ENCODE measurements at places on chromosomes 6 and 20.
A peak's percentile ranks its signal among the peaks of the same experiment; 100 is the strongest.

DNA sequence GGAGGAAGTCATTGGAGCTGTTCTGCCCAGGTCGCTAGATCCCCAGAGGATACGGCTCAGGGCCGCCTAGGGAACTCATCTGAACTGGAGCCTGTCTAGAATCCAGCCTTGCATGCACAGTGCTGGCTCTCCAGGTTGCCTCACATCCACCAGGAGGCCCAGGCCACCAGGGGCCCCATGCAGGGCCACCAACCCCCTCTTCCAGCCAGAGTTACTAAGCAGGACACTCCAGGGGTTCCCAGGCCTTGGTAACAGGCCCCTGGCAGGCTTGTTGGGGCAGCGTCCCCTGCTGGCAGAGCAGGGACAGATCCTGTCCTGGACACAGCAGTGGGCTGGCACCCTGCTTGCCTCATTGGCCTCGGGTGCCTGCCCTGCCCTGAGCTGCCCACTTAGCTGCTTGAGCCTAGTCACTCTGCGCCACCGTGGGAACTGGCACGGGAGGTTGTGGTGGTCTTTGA lies 35.3 kb downstream of the EFCAB8 start:
- DNase-seq: no peak

- DNase-seq: no peak
Measured at GRCh38 chr6:153729189-153729588, 309.9 kb upstream of the OPRM1 start.

DNA sequence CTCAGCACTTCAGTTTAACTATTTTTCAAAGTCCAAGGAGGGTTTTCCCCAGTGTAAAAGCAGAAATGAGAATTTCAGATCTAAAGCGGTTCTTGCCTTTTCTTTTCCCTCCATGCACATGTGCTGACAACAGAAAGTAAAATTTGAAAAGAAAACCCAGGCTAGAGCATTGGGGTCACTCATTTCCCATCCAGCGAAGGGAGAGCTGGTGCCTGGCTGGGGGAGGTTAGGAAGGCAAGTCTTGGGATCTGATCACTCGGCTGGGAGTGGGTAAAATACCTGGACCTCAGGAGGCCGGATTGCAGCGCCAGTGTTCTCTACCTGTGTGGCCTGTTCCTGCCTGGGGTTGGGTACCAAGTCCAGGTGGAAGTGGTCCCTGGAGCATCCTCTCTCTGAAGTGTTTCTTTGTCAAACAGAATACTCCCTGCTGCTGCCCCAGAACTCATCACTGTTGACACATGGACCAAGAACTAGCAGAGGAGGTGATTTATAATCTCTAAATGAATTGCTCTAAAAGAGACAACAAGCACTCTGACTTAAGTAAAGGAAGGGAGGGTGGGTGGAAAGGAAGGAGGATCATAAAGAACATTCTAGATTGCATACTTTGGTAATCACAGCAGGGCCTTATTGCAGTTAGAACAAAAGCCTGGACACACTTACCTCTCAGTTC lies 136.0 kb downstream of the MTHFD1L start:
- no peak for DNase-seq

DNA sequence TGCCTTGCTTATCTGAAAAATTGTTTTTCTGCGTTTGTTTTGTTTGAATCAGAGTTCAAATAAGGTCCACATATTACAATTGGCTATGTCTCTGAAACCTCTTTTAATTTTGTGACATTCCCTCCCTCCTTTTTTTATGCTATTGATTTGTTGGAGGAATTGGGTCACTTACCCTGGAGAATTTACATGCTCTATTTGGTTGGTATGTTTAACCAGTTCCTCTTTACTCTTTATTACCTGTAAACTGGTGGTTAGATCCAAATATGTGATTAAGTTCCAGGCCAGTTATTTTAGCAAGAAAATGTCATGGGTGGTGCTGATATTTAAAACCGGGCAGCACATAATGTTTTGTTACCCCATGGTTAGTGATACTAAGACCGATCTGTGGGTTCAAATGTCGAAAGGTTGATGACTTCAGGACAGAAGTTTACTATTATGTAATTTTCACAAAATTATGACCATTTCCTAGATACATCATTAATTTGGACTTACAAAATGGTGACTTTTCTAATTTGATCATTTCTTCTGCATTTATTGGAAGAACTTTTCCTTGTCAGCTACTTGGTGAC lies 77.3 kb downstream of the KIZ start:
- no peak for DNase-seq

- peak; percentile 54 for DNase-seq
Measured at GRCh38 chr6:118551063-118552053, 3.3 kb downstream of the PLN start.

DNA sequence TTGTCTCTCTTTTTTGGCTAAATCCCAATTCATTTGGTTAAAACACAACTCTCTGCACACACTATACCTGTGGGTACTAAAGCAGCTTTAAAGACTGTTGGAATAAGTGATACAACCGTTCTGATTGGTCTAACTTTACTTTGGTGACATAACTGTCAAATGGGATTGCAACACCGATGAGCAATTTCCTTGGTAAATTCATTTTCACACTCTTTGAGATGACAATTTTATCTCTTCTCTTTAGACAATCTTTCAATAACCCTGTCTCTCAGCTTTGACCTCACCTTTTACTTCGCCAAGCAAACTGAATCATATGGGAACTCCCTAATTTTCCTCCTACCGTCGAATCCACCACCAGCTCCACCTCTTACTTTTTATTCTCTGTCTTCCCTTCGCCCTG lies 60.8 kb downstream of the ECT2L start:
- no peak for DNase-seq

- DNase-seq: no peak
Measured at GRCh38 chr20:50533061-50533460, 22.9 kb downstream of the PTPN1 start.

GRCh38 chr6:75428204-75428603 lies 65.4 kb downstream of the FILIP1 start:
- no peak for DNase-seq

DNA sequence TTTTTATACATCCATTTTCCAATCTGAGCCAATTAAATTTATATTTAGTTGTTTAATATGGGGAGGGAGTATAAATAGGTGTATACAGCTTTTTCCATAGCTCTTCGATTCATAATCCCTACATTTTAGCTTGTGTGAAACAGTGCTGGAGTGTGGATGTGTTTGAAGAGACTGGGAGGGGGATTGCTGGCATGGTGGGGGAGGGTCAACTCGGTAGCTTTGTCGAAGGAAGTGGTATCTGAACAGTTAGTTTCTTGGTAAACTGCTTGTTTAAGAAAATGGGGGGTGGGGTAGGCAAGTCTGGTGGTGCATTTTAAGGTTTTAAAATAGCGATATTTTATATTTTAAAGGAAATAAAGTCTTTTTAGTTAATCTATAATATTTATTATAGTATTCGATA lies 1.4 kb upstream of the LIN28B start:
- DNase-seq: no peak

GRCh38 chr6:139765825-139766285 lies 391.4 kb upstream of the CITED2 start:
- DNase-seq: no peak

- no peak for DNase-seq
Measured at GRCh38 chr6:94349227-94349626, 929.9 kb upstream of the EPHA7 start.

DNA sequence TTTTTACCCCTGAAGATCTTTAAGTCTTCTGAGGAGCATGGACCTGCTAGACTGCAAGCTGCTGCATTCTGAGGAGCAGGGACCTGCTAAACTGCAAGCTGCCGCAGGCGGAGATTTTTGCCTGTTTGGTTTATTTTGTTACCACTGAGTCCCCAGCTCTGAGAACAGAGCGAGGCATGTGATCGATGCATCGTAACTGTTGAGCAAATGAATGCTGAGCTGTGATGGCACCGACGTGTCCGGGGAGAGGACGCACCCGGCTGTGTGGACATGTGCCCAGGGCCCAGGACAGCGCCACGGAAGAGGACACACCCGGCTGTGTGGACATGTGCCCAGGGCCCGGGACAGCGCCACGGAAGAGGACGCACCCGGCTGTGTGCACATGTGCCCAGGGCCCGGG lies 24.2 kb downstream of the DNAJC5 start:
- no peak for DNase-seq

- no peak for DNase-seq
Measured at GRCh38 chr6:28816909-28817807, 106.6 kb downstream of the TRIM27 start.

- no peak for DNase-seq
Measured at GRCh38 chr6:165976684-165977083, 191.0 kb downstream of the TBXT start.

GRCh38 chr6:97813889-97814567 lies 531.0 kb upstream of the MMS22L start:
- DNase-seq: no peak

DNA sequence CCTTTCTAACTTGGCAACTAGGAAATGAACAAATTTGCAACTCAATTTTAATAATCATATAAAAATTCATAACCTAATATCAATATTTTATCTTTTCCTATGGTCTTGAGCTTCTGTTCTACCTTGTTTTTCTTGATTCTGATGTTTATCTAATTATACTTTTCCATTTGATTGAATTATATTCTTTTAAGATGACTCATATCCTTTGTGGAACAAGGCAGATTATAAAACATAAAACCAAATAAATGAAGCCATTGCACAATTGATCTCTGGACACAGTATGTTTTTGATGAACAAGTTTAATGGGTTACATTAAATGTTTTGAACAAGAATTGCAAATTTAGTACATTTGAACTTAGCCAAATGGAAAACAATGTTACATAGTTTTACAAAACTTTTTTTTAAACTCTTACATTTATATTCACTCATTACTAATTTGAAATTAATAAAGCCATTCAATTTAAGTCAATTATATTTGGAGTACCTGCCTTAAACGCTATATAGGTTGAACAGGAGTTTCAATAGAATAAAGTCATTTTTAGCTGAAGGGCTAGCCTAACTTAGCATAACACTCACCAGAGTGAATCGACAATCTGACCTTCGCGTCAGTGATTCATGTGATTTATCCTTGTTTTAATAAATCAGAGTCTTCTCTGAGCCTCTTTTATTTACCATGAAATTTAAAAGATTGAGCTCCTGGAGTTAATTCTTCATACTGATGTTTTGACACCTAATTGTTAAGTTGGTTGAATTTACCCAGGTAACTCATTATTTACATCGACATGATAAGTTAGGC lies 3.8 kb downstream of the NCOA7 start:
- peak; percentile 31 for DNase-seq

GRCh38 chr20:24762791-24763350 lies 186.2 kb upstream of the CST7 start:
- no peak for DNase-seq

DNA sequence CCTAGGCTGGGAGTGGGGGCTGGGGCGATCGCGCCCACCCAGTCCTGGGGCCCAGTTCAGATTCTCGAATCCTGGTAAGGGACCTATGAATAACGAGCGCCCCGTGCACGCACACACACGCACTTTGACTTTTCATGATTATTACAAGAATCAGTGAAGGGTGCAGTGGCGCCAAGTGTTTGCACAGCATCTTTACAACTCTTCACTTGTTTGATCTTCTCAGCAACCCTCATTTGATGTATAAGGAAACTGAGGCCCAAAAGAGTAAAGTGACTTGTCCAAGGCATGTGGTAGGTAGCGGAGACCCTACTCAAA lies 863 bp upstream of the LRFN2 start:
- DNase-seq: no peak

- no peak for DNase-seq
Measured at GRCh38 chr6:63213325-63213724, 2.1 kb downstream of the FKBP1C start.

DNA sequence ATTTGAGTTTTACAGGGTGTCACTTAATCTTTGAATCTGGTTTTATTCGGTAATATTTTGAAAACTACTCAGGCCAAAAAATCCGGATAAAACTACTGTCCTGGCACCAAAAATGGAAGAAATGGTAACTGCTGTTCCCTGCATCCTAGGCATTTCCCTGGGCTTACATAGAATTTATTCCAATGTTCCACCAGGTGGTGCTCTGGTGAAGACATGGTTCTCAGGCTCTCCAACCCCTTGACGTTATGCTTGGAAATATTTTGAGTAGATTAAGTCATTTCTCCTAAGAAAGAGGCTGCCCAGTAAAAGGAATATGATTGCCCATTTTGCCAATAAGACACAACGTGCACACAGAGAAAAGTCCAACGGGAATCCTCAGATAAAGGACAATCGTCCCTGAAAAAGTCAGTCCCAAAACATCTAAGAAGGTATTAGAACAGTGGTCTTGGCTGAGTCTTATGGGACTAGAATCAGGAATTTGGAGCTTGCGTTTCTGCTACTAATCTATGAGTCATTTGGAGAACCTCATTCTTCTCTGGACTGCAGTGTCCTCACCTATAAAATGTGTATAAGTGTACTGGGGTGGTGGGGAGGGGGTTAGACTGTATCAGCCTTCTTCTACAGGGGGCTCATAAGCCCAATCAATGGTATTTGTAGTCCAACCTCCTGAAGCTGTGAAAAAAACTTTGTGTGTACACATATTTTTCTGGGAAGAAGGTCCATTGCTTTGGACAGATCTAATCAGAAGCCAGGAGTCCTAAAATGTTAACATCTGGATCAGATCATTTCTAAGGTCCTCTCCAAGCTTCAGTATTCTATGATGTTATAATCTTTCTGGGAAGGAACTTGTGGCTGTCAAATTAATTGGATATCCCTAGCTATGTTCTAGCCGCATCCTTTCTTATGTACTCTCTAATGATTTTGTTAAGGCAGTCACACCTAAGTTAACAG lies 131.0 kb upstream of the BMP2 start:
- DNase-seq: peak; percentile 20

- no peak for DNase-seq
Measured at GRCh38 chr6:84771756-84772356, 7.5 kb upstream of the TBX18 start.

GRCh38 chr20:64119681-64120341 lies 12.4 kb upstream of the NPBWR2 start:
- DNase-seq: no peak

GRCh38 chr6:110815015-110815410 lies 256 bp downstream of the CDK19 start:
- DNase-seq: no peak

- no peak for DNase-seq
Measured at GRCh38 chr6:168789699-168790098, 348.7 kb downstream of the SMOC2 start.

DNA sequence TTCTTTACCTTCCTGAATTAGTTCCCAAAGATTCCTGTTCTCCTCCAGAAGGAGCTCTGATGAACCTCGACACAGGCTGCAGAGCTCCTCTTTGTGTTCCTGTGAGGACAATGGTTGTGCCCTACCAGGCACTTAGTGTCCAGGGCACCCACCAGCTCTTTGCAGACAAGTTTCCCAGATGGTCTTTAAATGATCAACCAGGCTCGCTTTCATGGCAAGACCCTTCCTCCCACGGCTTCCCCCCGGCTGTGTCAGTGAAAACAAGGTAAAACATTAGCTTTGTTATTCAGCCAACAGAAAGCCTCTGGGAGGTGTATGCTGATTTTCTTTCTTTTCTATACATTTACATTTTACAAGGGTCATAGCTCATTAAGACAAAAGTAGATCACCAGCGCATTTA lies 32.3 kb upstream of the CNKSR3 start:
- DNase-seq: no peak

DNA sequence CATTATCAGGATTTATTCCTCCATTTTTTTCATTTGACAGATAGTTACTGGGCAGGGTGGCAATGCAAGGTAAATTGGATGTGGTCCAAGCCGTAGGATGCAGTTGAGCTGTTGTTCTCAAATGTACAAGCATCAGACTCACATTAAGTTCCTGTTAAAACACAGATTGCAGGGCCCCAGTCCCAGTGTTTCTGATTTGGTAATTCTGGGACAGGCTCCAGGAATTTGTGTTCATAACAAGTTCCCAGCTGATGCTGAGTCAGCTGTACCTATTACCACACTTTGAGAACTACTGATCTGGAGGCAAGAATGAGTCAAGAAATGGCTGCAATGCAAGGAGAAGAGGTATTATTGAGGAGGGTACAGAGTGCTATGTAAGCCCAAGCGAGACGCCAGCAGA lies 11.7 kb downstream of the TMEM244 start:
- no peak for DNase-seq
